ENCODE measurements at places on chromosomes 1 and 21.

DNA sequence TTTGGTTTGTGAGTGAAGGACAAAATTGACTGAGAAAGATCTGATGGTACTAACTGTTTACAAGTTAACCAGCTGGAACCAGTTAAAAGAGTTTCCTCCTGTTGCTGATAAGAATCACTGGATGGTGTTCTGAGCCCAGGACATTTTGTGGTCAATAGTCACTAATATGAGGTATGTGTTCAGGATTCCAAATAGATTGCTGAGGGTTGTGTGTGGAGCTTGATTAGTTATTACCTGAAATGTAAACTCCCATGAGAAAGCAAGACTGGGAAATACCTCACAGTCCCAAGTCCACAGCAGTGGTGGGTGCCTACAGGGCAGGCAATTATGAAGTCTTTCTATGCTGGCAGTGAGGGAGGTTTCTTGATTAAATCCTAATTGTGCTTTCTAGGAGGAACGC lies 164.6 kb downstream of the DNM3 start:
- DNase-seq, result no peak

DNA sequence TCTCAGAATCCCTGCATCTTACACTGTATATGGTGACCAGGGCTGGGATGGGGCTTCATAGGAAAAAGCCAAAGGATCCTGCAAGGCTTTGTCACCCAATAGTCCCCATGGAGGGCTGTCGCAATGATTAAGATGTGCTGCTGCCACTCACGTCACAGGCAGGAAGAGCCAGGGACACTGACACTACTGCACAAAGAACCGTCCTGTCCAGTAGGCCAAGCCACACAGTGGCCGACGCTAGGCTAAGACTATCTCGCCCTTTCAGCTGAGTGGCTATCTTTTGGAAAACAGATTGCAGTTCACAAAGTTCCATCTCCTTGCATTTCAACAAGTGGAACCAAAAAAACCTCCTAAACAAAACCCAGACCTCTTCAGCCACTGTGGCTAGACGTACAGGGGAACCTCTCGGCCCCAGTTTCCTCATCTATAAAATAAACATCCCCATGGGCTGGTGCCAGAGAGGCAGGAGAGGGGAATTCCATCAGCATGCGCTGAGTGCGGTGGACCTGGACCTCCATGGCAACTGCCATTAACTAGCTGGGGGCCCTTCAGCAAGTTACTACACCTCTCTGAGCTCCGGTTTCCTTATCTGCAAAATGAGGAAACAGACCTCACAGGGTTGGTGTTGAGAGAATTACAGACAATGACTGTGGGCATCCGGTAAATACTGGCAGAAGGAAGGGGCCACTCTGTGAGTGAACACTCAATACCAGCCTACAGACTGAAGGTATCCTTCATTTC lies 8.7 kb downstream of the CAPZB start:
- no peak for DNase-seq

- DNase-seq, result no peak
Measured at GRCh38 chr1:201176940-201177339, 13.7 kb upstream of the IGFN1 start.

GRCh38 chr21:38806153-38806941 lies 618 bp downstream of the ETS2 start:
- no peak for DNase-seq

DNA sequence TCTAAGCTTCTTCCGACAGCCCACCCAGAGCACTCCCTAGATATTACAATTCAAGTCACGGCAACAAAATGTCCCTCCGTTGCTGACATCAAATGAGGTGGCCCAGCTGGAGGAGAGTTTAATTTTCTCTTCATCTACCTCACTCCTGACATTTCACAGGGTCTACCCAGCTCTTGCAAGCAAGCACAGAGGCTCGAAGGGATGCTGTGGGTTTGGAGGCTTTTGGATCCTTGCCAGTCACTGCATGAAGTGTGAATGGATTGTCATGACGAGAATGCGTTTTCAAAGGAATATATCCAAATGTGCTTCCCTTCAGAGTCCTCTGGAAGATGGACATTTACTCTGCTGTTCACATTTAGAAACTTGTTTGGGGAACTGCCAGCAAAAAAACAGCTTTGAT lies 33.5 kb downstream of the CAPN8 start:
- DNase-seq, result no peak

GRCh38 chr1:75341537-75341936 lies 207.3 kb downstream of the LHX8 start:
- no peak for DNase-seq

GRCh38 chr1:183417772-183418491 lies at the start of gene NMNAT2:
Gene NMNAT2 (minus strand): TSS chr1:183418380. CDS start chr1:183418267, 113 bp downstream.
- DNase-seq, result no peak

DNA sequence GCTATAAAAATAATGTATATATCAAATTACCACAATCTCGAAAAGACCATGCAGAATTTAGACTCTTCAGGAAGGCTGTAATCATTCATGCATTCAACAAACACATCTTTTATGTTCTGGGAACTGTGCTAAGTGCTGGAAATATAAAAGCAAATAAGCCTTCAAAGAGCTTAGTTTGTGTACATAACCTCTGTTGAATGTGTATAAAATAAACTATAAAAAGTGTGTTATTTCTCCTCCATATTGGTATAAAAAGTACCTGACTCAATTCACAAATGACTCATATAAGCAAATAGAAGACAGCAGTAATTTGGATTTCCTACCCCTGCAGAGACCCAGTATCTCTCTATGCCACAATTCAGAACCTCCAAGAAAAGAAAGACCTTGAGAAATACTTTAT lies 36.8 kb downstream of the RAB3GAP2 start:
- no peak for DNase-seq

DNA sequence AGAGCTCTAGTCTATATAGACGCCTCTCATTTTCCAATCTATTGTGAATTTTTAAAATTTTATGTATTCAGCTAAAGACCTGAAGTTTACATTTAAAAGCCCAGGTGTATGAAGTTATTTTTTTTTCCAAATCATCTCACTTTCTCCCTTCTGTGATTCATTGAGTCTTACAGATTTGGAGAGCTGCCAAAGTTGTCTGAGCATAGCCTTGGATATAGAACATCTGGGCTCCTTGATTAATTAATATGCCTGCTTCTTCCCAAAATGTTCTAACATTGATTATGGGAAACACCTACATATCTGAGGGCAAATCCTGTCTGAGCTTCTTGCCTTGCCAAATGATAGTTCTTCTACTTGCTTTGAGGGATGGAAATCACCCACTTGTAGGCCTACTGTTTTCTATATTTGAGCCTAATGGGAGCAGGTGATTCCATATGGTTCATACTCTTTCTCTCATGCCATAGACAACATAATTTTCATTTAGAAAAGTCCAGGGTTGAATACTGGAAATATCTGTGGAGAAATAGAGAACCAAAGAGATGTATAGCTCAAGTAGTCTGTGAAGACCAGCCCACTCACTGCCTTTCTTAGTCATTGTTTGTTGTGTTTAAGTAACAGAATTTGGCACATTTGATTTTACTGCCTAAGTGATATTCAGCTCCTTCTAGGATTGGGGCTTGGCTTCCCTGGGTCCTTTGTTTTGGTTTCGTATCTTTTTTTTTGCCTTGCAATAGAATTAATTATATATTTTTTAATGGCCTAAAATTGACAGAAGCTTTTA lies 46.2 kb downstream of the MACF1 start:
- no peak for DNase-seq

DNA sequence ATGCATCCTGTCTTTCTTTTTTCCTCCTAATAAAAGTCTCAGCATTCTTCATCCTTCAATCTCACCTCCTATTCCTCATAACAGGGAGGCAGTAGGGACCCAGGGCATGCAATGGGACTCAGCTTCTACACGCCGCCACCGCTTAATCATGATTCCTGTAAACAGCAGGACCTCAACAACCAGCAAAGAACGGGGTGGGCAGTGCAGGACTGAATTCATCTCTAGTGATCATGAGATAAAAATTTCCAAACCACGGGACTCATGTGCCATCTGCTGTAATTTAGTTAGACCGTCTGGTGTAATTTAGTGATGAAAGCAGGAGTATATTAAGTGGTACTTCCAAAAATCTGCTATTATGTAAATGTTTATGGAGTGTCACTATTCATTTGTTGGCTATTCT lies 5.4 kb downstream of the PRAMEF12 start:
- no peak for DNase-seq

GRCh38 chr1:160904783-160905616 lies 20.0 kb upstream of the ITLN1 start:
- DNase-seq, result no peak

- no peak for DNase-seq
Measured at GRCh38 chr1:12552951-12553921, 64.8 kb downstream of the DHRS3 start.

GRCh38 chr1:201686714-201687455 lies 142.1 kb upstream of the IPO9 start:
- no peak for DNase-seq

- DNase-seq, result no peak
Measured at GRCh38 chr1:215344539-215344938, 222.6 kb upstream of the KCTD3 start.

- DNase-seq, result no peak
Measured at GRCh38 chr21:43997766-43998742, 14.1 kb upstream of the TRAPPC10 start.

DNA sequence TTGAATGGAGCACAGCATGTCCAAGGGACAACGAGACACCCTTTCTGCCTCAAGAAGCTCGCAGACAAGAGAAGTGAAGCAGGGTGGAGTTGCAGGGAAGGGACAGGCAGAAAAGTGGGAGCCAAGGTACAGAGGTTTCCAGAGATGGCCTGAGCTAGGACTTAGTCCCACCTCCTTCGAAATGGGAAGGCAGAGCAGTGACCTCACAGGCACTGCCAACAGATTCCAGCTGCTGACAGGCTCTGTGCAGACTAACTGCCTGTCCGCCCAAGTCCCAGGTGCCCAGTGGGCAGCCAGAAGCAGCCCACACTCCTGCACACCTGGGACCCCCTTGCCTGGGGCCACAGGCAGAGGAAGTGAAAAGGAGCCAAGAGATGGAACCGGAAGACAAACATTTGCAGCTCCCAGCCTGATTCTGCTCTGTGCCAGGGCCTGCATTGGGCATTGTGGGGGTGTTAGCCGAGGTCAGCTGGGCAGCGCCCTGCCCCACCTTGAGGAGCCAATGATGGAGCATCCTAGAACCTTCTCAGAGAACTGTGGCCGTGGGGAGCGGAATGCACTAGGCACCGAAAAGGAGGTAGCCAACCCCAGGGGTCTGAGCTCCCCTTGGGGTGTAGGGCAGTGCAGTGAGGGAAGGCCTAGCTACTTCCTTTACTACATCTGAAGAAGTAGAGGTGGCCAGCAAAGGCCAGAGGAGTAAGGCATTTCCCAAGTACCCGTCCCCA lies 27.5 kb upstream of the RSPO1 start:
- DNase-seq, result no peak

DNA sequence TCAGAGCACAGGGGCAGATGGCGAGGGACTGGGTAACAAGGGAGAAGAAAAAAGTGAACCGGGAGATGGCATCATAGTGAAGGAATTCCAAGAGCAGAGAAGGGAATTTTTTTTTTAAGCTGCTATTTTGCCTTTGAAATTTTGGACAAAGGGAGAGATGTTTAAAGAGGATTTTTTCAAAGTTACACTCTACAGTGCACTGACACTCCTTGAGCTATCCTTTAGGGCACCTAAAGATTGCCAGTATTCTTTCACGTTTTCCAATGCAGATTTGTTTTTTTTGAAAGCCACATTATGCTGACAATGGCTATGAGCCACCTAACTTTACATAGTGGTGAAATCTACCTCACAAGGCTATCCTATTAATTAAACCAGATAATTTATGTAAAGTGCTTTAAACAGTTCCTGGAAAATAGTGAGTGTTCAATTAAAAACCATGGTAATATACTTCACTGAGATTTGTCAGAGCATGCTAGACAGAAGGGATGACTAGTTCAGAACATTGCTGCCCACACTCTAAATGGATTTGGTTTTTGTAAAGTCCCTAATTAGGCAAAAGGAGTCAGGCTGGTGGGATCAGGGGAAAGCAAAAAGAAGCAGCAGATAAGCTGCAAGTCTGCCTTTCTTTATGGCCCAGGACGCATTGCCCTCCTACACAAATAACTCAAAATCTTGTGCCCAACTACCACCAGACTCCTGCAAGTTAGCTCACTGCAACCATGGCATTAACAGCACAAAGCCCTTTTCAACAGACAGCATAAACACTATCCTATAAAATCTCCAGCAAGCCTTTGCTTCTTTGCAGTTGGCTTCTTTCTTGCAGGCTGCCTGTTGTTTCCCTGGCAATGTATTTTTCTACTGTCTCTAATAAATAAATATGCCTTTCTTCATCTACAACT lies 53.9 kb downstream of the PRDX6 start:
- DNase-seq, result no peak

DNA sequence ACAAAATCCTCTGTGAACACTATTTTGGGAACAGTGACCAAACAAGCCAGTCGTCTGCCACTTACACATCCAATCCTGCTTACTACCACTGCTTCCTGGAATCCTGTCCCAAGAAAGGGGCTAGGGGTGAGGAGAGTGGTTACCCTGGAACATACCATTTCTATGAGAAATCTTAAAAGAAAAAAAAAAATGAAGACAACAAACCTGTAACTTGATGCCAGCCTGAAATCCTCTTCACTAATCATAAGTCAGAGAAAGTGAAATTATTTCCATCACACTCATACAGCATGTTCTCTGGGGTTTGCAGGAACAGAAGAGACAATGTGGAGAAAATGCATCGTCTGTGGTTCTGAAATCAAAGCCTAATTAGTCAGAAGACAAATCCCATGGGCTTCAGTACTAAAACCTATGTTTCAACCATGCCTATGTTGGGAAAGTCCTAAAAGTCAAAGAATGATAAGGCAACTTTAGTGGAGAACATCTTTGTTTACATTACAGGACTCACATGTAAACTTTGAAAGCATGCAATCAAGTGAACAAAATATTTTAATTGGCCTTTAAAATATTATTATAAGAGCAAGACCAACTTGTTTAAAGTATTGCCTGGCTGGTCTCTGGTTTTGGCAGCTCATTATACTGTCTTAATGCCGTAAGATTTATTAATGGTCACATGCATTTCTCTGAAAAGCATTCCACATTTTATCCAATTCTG lies 220.7 kb downstream of the LTN1 start:
- DNase-seq, result no peak

- DNase-seq, result no peak
Measured at GRCh38 chr1:233364695-233365539, 37.4 kb downstream of the MAP3K21 start.

DNA sequence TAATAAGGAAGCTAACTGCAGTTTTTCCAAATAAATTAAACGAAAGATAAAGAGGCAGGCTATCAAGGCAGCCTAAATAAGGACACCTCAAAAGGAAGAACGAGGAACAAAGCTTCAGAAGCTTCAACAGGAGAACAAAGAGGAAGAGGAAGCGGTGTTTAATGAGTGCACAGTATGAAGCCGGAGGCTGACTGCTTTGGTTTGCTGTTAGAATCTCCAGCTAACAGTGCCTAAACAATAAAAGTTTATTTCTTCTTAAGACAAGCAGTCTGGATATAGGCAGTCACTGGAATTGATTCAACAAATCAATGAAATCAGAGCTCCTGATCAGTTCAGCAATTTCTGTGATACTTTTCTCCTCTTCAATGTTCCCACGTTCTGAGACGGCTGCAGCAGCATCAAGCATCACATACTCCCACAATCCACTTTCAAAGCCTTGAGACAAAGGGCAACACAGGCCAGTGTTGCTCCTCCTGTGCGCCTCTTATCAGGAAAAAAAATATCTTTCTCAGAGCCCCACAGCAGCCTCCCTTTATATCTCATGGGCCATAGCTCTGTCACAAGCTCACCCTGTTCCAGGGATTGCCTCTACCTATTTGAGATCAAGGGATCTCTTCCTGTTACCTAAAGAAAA lies 365.6 kb upstream of the ST6GALNAC5 start:
- no peak for DNase-seq

All from globus pallidus (tissue), 1 donor.